ENCODE measurements at places on chromosomes 16 and 17.
A peak's percentile ranks its signal among the peaks of the same experiment; 100 is the strongest.

DNA sequence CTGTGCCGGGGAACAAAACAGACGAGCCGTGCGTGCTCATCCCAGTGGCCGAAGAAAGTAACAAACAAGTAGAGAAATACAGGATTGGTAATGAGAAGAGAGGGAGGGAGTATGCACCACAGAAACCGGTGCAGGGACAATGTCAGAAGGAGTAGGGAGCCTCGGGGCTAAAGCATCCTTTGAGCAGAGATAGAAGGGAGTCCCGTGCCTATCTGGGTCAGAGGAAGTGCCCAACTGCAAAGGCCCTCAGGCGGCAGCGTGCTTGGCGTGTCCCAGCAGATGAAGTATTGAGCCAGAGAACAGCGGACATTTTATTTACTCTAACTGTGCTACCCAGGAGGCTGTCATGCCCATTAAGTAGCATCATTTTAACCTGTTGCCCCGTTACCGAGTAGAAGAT is 114.9 kb upstream of the CACNG5 start:
- DNase-seq = no peak

GRCh38 chr16:89873972-89874689 is 739 bp downstream of the TCF25 start:
- peak; percentile 86 for DNase-seq

GRCh38 chr17:42050393-42051012 is at the start of gene C17orf113:
C17orf113 (minus strand) TSS chr17:42050601; CDS start chr17:42043376, 7,225 bp downstream.
- DNase-seq = peak; percentile 13

GRCh38 chr16:31118223-31119155 is 1.0 kb downstream of the KAT8 start:
- peak; percentile 24 for DNase-seq

- DNase-seq = no peak
Observed at GRCh38 chr17:76734080-76734840, 2.9 kb downstream of the SRSF2 start.

DNA sequence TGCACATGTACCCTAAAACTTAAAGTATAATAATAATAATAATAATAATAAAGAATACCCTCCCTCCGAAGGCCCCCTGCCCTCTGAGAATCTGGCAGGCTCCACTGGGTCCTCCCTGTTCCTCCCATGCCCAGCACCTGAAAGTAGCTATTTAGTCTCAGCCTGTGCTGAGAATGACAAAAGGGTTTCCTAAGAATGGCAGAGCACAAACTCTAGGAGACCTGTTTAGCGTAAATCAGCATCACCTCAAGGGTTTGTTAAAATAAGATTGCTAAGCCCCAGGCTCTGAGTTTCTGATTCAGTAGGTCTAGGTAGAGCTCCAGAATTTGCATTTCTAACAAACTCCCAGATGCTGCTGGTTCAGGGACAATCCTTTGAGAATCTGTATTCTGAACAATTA is 606.8 kb upstream of the CDH11 start:
- DNase-seq = no peak

DNA sequence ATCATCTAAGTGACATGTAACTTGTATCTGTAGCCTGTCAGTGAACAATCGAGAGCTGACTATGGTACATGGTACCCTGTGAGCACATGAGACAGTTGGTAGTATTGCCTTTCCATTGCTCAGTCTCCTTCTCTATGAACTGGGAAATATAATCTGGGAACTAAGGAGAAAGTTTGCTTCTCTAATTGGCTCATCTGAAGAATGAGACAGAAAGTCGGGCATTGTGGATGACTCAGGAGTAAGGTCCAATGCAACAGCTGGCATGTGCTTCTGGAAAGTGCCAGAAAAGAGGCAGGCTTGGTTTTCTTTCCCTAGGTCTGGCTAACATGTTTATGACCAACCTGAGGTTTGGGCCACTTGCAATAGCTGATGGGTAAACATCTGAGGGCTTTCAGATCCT is 51.9 kb downstream of the ZZEF1 start:
- DNase-seq = peak; percentile 52

DNA sequence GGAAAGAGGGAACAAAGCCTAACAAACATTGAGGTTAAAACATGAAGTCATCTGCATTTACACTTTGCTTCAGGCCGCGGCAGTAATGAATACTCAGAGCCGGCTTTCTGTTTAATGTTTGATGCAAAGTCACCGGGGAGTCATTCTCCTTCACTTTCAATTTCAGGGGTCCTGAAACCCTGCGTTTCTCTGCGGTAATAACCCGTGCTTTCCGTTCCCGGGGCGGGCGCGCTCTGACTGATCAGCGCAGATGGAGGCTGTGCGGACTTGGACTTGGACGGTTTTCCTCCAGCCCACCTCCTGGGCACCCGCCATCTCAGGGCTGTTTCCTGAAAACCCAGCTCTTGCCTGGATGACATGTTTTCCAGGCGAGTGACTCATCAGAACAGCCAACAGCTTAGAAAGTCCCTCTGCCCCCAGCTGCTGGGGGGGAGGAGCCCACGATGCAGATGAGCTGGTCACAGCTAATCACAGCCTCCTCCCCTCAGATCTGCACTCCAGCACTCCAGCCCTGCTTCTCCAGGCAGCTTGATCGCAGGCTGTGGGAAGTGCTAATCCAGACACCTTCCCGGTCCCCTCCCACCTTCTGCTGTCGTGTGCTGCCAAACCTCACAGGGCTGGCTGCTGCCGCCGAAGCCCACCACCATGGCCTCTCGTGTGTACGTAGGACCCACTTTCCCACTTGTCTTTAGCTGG is 158.6 kb upstream of the CHMP6 start:
- peak; percentile 99 for DNase-seq

- DNase-seq = peak; percentile 39
Observed at GRCh38 chr17:43673516-43674323, 12.0 kb upstream of the MEOX1 start.

DNA sequence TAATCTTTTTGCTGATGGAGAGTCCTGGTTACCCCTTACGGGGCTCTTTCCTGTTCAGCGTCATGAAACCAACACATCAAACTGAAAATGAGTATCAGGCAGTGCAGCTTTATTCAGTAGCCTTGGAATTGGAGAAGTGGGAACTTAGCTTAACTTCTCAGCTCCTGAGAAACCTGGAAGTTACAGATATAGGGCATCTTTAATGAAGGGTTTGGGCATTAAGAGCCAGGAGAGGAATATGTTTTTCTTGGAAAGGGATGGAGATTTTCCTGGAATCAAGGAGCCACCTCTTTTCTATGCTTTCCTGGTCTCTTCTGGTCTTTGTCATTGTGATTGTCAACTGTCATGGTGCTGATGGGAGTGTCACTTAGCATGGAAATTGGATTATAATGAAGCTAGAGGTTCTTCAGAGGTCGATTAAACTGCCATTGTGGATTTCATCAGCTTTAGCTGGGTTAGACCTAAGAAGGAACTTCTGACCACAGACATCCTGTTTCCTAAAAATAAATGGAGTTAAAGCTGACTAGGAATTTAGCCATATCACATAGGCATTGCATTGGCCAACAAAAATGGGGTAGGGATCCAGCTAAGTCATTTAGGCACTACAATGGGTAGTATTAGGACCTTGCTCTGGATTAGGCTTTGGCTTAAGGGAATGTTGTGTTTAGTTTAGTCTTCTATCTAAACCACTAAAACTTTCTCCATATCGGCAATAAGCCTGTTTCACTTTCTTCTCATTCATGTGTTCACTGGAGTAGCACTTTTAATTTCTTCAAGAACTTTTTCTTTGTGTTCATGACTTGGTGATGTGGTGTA is 186.4 kb downstream of the BCAS3 start:
- peak; percentile 21 for DNase-seq

- no peak for DNase-seq
Observed at GRCh38 chr16:29662000-29662728, 883 bp upstream of the SPN start.

- DNase-seq = no peak
Observed at GRCh38 chr16:11360641-11361373, 15.5 kb downstream of the RMI2 start.

GRCh38 chr17:80822021-80822699 is 169.5 kb upstream of the CHMP6 start:
- no peak for DNase-seq

DNA sequence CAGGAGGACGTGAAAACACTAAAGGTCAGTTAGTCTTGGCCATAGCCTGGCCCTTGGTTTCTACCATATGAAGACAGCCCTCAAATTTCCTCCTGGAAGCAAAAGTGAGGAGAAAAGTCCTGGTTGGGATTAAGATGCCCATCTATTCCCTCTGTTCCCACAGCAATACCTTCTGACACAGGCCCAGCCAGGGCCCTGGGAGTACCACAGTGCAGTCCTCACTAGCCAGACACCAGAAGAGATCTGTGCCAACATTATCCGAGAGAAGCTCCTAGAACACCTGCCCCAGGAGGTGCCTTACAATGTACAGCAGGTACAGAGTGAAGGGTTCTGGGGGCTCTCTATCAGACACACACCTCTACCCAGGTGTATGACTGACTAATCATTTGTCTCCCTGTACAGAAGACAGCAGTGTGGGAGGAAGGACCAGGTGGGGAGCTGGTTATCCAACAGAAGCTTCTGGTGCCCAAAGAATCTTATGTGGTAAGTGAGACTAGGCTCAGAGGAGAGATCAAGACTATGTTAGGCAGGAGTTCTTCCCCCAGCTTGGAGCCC is 4.1 kb downstream of the ERAL1 start:
- no peak for DNase-seq

GRCh38 chr16:23232806-23233205 is 50.3 kb downstream of the SCNN1G start:
- no peak for DNase-seq

DNA sequence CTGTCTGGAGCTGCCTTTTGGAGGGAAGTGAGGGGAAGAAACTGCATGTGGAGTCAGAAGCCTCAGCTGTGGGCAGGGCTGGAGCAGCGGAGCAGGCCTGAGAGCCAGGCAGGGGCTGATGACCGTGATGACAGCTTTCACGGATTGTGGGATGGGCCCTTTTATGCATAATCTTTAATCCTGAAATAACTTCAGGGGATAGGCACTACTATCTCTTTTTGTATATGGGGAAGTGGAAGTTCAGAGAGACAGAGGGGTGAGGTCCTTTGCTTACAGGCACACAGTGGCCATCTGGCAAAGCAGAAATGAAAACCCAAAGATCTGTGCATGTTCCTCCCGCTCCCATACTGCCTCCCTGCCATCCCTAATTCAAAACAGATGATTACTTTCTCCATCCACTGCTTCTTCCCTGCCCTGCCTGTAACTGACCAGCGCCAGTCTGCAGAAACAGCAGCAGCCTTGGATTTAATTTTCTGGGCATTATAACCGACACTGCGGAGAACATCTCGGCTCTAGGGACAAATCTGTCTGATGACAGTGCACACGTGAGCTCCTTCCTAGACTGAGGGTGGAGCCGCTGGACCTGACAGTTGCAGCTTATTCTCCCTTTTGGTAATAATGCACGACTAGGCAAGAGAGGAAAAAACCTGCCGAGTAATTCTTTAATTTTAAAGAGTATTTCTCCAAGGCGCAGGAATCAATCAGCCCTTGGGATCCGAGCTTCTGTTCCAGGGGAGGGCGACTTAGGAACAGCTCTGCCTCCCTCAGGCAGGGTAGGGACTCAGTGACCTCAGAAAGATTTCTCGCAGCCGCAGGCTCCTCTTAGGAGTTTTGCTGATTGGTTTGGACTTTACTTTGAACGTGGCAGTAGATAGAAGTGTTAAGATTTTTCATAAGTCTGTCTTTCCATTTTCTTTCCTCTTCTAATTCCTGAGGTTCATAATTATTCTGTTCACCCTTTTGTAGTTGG is 95.4 kb downstream of the UTP18 start:
- DNase-seq = no peak

DNA sequence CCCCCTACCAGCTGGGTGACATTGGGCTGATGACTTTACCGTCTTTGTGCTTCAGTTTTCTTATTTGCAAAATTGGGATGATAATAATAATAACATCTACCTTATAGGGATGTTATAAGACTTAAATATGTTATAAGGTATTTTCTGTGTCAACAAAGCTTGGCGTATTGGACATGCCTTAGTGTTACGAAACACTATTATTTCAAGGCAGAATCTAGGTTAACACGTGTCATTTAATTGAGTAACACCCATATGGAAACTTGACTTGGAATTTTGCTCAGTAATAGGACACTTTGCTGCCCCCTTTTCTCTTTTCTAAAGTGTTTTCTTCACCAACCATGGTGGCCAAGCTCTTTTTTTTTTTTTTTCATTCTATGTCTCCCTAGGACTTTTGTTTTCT is 294.2 kb upstream of the SALL1 start:
- DNase-seq = no peak

GRCh38 chr16:50972876-50973275 is 178.2 kb downstream of the SALL1 start:
- DNase-seq = no peak

DNA sequence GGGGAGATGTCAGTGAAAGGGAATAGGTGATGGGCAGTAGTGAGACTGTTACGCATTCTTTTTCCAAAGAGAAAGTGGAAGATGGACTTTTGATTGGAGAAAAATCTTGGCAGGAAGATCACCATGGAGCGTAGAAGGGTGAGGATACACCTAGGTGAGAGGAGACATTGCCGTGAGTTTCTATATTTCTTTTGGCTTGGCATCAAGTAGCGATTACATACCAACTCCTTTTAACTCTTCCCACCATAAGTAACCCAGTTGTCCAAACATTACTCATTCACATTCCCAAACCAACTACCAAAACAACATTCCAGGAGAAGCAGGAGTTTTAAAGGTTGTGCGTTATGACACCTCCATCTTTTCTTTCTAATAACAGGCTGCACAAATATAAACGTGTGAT is 10.7 kb upstream of the KRT28 start:
- DNase-seq = no peak

GRCh38 chr17:68102318-68102758 is 66.8 kb downstream of the KPNA2 start:
- no peak for DNase-seq

DNA sequence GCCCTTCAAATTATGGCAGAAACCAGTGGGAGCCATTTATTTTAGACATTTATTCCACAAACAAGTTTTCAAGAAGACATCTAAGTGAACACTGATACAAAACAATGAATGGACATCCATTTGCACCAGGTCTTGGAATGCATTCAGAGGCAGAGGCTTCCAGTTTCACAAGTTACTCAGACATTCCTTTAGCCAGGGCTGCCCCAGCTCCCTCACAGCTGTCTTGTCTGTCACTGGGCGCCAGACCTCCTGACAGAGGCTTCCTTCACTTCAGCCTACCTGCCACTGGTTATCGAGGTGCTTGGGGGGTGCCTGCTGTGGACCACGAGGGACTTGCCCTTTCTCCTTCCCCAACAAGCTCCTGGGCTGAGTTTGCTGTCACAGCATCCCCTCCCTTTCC is 19.2 kb downstream of the AQP8 start:
- no peak for DNase-seq

DNA sequence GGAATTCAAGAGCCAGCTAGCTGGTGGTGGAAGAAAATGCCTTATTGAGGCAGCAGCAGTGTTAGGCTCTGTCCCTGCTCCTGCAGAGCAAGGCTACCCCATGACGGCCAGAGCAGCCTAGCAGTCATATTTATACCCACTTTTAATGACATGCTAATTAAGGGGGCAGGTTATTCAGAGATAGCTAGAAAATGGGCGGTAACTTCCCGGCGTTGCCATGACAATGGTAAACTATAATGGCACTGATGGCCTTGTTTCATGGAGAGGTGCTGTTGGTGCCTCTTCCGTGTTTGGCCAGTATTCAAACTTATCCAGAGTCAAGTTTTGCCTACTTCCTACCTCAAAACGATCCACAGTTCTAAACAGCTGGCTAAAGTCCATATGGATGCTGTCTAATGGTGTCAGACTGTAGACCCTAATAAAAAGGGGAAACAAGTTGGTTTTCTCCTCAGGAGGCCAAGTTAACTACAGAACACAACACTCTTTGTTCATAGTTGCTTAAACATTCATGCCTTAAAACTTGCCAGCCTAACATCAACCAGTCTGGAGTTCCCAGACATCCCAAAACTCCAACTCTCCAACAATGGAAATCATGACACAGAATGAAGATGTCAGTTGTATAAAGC is 3.7 kb upstream of the SCNN1B start:
- no peak for DNase-seq
